Esophagus muscularis mucosa (tissue), 4 donors: ENCODE measurements at places on chromosomes 12 and 14. TPM values are rescaled to one million over a fixed set of nuclear protein-coding genes. Genes with fewer than 3 reads are reported as not detected.

- no peak for DNase-seq
- H3K27ac ChIP-seq: no peak within 1 kb of the TSS
- H3K27me3 ChIP-seq: peaks cover 28% of the 10 kb centered on the region
- no peaks in the 10 kb centered on the region for H3K36me3 ChIP-seq
- peaks cover 13% of the 10 kb centered on the region for H3K4me1 ChIP-seq
Measured at GRCh38 chr12:120639771-120640721, at the start of gene CABP1. Gene CABP1, plus strand, starts transcription at chr12:120640626. Its CDS starts 60 bp downstream, at chr12:120640686.

GRCh38 chr14:24379907-24380730, 12.1 kb downstream of the NFATC4 start:
- H3K27ac ChIP-seq: no peak overlapping the region
- no peaks in the 10 kb centered on the region for H3K27me3 ChIP-seq
- peaks cover 23% of the 10 kb centered on the region for H3K4me1 ChIP-seq
- no peak overlapping the region for H3K4me3 ChIP-seq
- peaks cover 27% of the 10 kb centered on the region for H3K36me3 ChIP-seq

DNA sequence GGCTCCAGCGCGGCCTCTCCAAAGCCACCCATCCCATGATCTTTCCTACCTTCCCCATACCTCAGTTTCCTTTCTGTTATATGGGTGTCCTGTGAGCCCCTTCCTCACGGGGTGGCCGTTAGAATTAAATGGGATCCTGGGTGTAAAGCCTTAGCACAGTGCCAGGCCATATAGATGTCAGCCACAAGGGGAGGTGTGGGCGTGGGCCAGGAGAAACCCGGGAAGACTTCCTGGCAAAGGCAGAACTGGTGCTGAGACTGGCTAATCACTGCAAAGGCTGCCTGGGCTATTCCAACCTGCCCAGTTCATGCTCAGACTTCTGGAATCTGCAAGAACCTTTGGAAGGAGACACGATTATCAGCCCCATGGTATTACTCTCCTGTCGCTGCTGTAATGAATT, 11.0 kb upstream of the NCOR2 start:
- H3K4me3 ChIP-seq: no peak overlapping the region
- H3K27ac ChIP-seq: no peak overlapping the region
- peaks cover 16% of the 10 kb centered on the region for H3K4me1 ChIP-seq
- no peak for DNase-seq
- H3K36me3 ChIP-seq: no peaks in the 10 kb centered on the region

- H3K4me1 ChIP-seq: no peaks in the 10 kb centered on the region
- H3K27ac ChIP-seq: no peak overlapping the region
- H3K27me3 ChIP-seq: no peaks in the 10 kb centered on the region
- no peak for DNase-seq
Measured at GRCh38 chr12:26555139-26555538, 277.9 kb downstream of the ITPR2 start.

GRCh38 chr14:102417001-102417431, 54.3 kb downstream of the TECPR2 start:
- no peak overlapping the region for H3K4me3 ChIP-seq
- DNase-seq: no peak
- no peak overlapping the region for H3K27ac ChIP-seq
- no peaks in the 10 kb centered on the region for H3K4me1 ChIP-seq
- H3K36me3 ChIP-seq: peaks cover 39% of the 10 kb centered on the region

The OR6C75 gene
- not detected for total RNA-seq
